ENCODE measurements at places on chromosomes 2 and 18.

- no peak for DNase-seq
These were observed 119.0 kb downstream of the HIBCH start for GRCh38 chr2:190200603-190201002.

DNA sequence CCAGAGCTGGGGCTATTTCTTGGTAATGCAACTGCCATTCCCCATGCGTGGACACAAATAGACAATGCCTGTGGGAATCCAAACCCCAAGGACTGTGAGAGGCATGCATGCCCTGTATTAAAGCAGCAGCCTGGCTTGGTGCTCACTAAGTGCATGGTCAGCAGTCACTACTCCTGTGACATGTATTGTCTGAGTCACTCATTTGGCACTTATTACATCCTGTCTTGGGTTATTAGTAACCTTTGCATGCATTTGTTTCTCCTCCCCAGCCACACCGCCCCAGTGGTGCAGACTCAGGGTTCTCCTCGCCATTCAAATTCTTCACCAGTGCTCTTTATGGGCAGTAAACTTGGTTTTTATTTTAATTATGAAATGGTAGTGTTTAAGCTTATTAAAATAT is 30.2 kb downstream of the PRKCE start:
- no peak for DNase-seq

- DNase-seq = no peak
These were observed 8.9 kb downstream of the KLF11 start for GRCh38 chr2:10052216-10052615.

- no peak for DNase-seq
These were observed 87.6 kb downstream of the FAM228A start for GRCh38 chr2:24262421-24262970.

DNA sequence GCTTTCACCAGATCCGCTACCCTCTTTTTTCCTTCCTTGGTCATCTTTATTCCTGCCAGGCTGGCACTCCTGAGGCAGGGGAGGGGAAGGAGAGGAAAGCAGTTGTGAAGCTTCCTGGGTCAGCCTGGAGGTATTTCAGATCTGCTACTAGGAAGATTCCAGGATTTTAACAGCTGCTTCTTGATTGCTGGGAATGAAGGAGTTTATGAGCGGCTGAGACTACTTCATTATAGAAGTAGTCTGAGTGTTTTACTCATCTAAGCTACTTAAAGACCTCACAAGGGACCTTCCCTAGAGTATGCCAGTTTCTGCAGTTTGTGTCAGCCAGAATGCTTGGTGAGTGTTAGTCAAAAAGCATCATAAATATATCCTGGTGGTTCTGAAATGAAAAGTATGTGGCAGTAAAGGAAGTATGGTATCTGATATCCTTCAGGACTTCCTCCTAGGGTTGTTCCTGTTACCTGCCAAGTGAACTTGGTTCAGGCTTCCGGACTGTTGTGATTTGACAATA is 1.9 kb downstream of the TANC1 start:
- DNase-seq = no peak

DNA sequence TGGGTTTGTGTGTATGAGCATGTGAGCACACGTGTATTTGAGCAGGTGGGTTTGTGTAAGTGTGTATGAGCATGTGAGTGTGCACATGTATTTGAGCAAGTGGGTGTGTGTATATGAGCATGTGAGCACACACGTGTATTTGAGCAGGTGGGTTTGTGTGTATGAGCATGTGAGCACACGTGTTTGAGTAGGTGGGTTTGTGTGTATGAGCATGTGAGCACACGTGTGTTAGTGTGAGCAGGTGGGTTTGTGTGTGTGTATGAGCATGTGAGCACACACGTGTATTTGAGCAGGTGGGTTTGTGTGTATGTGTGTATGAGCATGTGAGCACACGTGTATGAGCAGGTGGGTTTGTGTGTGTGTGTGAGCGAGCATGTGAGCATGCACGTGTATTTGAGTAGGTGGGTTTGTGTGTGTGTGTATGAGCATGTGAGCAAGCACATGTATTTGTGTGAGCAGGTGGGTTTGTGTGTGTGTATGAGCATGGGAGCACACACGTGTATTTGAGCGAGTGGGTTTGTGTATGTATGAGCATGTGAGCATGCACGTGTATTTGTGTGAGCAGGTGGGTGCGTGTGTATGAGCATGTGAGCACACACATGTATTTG is 169.7 kb downstream of the TWIST2 start:
- no peak for DNase-seq

- no peak for DNase-seq
These were observed 17.6 kb downstream of the FN1 start for GRCh38 chr2:215418064-215418963.

DNA sequence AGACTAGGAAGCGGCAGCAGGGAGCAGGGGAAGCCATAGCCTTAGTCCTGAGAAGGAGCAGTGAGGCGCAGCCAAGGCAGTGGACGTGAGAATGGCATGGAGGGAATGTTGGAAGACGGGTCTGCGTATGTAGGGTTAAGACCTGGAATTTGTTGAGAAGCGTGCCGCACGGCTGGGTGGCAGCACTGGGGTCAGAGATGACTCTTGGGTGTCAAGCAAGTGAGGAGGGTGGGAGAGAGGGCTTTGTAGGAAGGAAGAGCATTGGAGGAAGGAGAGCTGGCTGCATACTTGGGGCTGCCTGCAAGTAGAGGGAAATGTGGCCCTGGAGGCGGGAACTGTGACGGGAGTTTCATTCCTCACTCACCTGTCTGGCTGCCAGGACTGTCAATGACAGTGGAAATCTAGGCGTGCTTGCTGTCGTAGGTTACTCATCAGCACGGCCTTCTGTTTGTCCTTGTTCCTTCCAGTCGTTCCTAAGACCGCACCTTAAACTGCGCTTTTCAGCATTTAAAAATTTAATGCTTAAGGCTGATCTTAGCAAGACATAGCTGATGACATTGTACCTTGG is 108.0 kb downstream of the ITGB1BP1 start:
- no peak for DNase-seq

GRCh38 chr2:45928946-45929345 is 277.5 kb downstream of the PRKCE start:
- DNase-seq = no peak

DNA sequence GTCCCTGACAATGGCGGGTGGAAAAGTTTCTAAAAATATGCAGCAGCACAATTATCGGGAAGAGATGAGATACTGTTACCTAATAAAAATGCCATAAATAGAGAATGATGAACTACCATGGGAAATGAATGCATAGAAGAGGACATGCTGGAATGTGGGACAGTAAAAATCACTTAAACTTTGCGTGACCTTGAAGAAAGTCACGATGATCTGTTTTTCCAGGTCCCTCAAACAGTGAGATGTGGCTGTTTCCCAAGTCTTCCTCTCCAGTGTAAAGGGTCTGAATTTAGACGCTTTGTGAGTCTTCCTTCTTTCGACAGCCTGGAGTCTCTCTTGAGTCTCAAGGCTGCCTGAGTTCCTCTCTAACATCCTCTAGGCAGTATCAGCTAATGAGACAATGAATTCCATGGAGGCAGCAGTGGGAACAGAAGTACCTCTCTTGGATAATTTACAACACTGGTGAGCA is 1.4 kb downstream of the CLUL1 start:
- DNase-seq = no peak

GRCh38 chr18:8801263-8801901 is 96.0 kb downstream of the MTCL1 start:
- DNase-seq = no peak

GRCh38 chr18:10482985-10483949 is 28.8 kb downstream of the APCDD1 start:
- no peak for DNase-seq

DNA sequence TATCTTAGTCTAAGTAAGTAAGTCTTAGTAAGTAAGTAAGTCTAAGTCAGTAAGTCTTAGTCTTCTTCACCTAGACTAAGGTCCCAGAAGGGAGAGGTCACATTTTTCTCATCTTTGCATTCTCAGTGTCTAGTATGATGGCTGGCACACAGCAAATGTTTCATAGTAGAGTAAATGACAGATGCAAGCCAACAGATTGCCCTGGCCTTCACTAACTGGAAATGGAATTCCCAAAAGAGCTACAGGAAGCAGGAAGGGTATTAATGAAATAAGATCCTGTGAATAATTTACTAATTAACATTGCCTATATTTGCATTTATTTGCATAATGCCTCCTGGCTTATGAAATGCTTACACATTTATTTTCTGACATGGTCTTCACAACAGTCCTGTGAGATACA is 221.6 kb downstream of the RAD51AP2 start:
- no peak for DNase-seq

GRCh38 chr2:12948961-12949353 is 232.2 kb downstream of the TRIB2 start:
- no peak for DNase-seq

DNA sequence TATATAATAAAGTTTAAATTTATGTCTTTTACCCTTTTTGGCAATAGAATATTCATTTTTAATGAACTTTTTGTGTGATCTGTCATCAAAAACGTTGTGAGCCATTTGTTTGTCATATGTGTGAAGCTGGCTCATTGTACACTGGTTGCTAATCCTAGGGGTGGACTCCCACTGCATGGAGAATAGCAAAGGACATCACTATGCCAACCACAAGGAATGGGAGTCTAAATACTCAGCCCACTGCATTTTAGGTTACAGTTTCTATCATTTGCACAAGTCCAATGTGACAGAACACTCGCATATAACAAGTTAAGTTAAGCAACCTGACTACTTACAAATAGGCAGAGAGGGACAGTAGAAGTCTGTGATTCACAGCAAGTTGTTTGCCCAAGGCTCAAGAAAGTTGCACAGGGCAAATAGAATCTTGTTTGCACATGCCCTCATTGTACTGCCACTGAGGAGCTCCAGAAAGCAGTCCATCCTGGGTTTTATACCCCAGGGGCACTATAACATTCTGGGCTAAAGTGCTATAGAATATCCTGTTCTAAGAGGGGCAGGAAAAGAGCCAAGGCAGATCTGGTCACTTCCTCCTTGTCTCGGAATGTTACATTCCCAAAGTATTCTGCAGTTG is 545.9 kb upstream of the GCFC2 start:
- DNase-seq = no peak

- DNase-seq = no peak
These were observed 64.1 kb downstream of the CPS1 start for GRCh38 chr2:210620456-210620855.

- DNase-seq = no peak
These were observed 2.9 kb upstream of the ADCYAP1 start for GRCh38 chr18:901761-902160.

DNA sequence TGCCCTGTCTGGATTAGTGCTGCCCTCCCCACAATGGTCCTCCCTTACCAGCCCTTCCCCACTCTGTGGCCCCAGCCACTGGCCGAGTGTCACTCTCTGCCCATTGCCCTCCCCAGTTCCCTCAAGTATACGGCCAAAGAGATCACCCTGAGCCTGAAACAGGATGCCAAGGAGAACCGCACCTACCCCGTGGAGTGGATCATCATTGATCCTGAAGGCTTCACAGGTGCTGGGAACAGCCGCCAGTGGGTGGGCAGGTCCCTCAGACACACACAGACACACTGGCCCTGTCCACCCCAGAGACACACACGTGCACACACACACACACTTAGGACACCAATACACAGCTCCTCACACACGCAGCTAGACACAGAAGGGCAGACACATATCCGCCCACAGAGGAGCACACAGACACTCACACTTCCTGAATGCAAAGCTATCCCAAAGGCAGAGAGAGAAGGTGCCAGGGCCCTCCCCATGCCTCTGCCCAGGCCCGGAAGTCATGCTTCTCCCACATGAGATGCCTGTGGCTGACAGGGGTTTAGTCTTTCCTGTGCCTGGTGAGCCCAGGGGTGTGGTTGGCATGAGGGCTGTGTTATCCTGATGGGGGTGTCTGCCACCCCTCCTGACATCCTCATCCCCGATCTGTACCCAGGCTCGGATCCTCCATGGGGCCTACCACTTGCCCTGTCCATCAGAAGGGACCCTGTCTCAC is 2.9 kb downstream of the CHRND start:
- no peak for DNase-seq

- DNase-seq = peak; percentile 5
These were observed 48.8 kb upstream of the LPIN2 start for GRCh38 chr18:3061581-3062312.

DNA sequence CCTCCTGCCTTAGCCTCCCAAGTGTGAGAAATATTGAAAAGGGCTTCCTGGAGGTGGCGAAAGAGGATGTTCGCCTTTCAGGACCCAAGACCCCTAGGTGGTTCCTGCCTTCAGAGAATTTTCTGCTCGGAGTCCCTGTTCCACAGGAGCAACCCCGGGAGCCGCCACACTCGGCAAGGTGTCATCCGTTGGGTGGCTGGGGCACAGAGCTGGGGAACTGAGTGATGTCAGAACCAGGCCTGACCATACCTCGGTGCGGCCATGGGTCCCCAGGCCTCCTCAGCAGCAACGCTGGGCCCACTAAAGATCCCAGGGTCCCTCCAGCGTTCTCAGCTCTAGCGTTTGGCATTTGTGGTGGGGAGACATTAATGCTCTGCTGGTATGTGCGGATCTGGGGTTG is 23.7 kb upstream of the TAF1B start:
- DNase-seq = no peak

- DNase-seq = no peak
These were observed 235.9 kb upstream of the SMAD2 start for GRCh38 chr18:48166336-48166875.

DNA sequence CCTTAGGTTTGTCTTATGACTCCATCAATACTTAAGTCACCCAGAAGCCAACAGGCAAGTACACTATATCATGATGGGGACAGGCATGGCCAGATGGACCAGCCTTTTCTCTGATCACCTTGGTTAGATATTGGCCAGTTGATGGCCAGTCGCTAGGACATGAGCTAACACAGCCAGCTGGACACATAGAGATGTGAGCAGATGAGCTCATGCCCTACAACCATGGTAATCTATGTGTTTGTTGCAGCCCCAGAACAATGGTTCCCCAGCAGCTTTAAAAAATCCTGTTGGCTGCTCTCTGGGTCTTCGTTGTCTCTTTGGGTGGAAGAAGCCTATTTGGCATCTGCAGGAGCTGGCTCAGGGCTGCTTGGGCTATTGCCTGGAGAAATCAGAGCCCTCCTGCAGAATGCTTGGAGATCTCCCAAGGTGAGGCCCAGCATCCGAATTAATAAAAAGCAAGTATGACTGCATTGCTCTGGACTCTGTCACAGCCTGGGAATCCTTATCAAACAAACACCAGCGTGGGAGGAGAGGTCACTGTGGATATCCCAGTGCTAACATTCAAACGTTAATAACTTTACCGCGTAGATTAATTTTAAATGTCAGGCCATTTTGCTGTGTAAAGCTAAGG is 62.3 kb upstream of the KLHL29 start:
- DNase-seq = no peak

DNA sequence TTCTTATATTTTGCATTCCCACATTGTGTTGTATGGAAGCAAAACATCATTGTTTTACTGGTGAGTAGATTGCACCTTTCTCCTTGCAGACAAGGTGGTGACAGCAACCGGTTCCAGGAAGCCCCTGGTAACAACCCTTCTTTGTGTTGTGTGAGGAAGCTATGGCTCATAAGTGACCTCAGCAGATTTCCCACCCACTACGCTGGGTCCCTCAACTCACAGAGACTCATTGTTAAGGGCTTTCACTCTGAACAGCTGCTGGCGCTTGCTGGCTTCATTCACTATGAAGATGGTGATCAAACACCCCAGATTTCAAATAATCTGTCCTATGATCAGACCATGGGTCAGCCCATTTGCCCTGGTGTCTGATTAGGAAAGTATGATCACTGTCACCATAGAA is 53.4 kb downstream of the WIPF1 start:
- no peak for DNase-seq
